ENCODE measurements at places on chromosomes 16 and 17. TPM values are rescaled to one million over a fixed set of nuclear protein-coding genes. Genes with fewer than 3 reads are reported as not detected.

KRT31 gene
- not detected for total RNA-seq

CRYBA1 gene
- not detected for total RNA-seq

QPRT gene
- 0.10 TPM for total RNA-seq

UNC13D gene
- total RNA-seq = 0.76 TPM

AGRP gene
- not detected for total RNA-seq

AIPL1 gene
- not detected for total RNA-seq

SPNS1 gene
- 49.9 TPM for total RNA-seq

P2RX1 gene
- not detected for total RNA-seq

DNAAF1 gene
- total RNA-seq = 0.10 TPM

OTOP3 gene
- not detected for total RNA-seq
